Stimulated activated CD4-positive, alpha-beta T cell treated with anti-CD3 and anti-CD28 coated beads, Interleukin-1b, Interleukin-23, amount 100 ng/mL, for 4 hours (primary cell): ENCODE measurements at places on chromosomes 7 and 10.

GRCh38 chr10:48284811-48285210 is 10.3 kb upstream of the FRMPD2 start:
- no peak for DNase-seq

DNA sequence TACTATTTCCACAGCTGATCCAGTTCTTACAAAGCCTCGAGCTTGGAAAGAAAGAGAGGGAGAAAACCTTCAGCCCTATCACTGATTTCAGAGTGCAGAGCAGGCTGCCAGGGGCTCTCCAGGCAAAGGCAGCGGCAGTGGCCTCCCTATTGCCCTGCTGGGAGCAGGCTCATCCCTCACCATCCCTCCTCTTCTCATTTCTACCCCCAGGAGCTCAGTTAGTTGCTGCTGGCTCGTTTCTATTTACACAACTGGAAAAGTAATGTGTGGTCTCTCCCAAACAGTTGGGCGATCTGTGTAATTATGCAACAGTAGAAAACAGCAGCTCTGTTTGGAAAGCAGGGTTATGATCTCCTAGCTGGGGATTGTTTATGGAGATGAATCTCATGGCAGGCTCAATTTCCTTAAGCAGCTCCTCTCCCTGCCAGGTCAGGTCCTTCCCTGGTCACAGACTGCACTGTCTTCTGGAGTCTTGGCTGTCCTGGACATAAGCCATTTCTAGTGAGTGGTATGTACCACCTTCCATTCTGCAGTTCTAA is 28.7 kb upstream of the TNS3 start:
- no peak for DNase-seq

- no peak for DNase-seq
Measured at GRCh38 chr7:92988051-92988450, 129.7 kb downstream of the SAMD9 start.

- no peak for DNase-seq
Measured at GRCh38 chr7:14095233-14095950, 105.9 kb upstream of the ETV1 start.

GRCh38 chr10:22685926-22686325 is 28.5 kb downstream of the PIP4K2A start:
- DNase-seq: no peak

DNA sequence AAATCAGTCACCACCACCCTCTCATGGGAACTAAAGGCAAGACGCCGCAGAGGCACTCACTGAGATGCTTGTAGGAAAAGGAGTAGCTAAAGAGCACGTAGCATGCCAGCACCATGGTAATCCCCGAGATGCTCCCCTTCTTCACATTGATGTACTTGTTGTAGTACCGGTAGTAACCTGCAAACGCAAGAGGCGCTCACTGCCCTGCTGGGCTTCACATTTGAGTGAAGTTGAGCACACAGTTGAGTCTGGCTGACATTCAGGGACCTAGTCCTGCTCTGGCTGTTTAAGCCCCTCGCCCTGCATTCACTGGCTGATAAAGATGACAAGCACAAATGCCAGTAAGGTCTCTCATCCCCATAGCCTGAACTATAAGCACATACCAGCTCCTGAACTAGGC is 6.9 kb downstream of the ATP5MF start:
- no peak for DNase-seq

GRCh38 chr10:12583891-12584595 is 234.7 kb downstream of the CAMK1D start:
- DNase-seq: no peak

DNA sequence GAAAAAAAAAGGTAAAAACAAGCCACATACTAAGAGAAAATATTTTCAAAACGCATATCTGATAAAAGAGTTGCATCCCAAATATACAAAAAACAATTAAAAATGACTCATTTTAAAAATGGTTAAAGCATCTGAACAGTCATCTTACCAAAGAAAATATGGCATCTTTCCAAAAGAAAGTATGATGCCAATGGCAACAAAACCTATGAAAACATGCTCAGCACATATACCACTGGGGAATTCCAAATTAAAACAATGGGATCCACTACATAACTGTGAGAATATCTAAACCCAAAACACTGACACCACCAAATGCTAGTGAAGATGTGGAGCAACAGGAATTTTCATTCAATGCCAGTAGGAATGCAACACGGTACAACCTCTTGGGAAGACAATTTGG is 39.3 kb downstream of the VSTM2A start:
- no peak for DNase-seq
